ENCODE measurements at places on chromosomes 16 and 17.

GRCh38 chr17:5557990-5558389 is 26.3 kb downstream of the NLRP1 start:
- no peak for DNase-seq

- DNase-seq, result no peak
Measured at GRCh38 chr16:2233872-2234812, 2.1 kb upstream of the DNASE1L2 start.

- DNase-seq, result no peak
Measured at GRCh38 chr17:6502871-6503509, 53.4 kb downstream of the PITPNM3 start.

DNA sequence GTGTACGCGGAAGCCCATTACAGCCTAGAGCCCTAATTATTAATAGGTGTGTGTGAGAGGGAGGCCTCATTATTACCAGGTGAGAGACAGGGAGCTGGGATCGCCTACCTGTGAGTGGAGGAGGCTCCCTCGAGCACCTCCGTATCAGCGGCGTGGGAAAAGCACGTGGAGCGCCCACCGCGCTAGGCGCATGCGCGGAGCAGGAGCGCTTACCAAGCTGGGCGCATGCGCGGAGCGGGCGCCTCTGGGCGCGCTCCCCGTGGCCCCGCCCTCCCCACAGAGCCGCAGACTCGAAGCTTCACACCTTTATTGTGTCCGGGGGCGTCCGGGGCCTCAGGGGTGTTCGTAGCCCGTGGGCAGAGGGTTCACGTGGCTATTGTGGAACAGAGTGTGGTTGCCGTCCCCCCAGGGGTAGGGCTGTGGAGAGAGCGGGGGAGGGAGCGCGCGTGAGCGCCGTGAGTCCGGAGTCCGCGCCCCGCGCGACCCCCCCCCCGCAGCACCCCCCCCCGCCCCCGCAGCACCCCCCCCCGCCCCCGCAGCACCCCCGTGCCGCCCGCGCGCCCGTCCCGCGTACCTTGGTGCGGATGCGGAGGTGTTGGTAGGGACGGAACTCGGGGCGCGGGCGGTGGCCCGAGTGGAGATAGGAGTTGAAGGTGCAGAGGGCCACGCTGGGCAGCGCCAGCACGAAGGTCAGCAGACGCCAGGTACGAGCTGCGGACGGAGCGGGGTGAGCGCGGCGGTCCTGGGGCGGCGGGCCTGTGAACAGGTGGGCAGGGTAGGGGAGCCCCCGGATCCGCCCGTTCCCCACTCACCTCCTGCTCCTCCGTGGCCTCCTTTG is 500 bp downstream of the COX6A2 start:
- DNase-seq, result peak; percentile 75

- no peak for DNase-seq
Measured at GRCh38 chr17:16288860-16289571, 64.3 kb downstream of the CENPV start.
